Adrenal gland (tissue), 19 donors: ENCODE measurements at places on chromosomes 3 and 15. TPM values are rescaled to one million over a fixed set of nuclear protein-coding genes. Genes with fewer than 3 reads are reported as not detected.

The BLM gene
- polyA plus RNA-seq = 2.2 TPM

The SOX14 gene
- polyA plus RNA-seq = not detected

The ABCC5 gene
- polyA plus RNA-seq = 53.9 TPM

The CLDN1 gene
- polyA plus RNA-seq = 53.4 TPM

The SRGAP3 gene
- 8.8 TPM for polyA plus RNA-seq

The CYP19A1 gene
- polyA plus RNA-seq = 1.4 TPM

GRCh38 chr3:43426388-43426787 is 140.0 kb downstream of the SNRK start:
- DNase-seq = no peak

DNA sequence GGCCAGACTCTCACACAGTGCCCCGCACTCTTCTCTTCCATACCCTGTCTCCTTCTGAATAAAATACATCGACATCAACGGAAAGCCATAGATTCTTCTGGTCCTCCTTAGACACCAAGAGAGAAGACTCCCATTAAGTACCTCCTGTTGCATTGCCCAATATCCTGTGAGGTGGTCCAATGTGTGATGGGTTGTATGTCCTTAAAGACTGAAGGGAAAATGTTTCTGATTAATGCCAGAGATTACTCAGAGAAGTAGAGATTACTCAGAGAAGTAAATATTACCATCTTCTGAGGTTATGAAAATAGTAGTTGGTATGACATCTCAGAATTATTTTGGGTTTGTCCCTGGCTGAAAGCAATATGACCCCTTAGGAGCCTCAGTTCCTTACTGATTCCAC is 60.8 kb upstream of the GALNT15 start:
- DNase-seq = no peak

GRCh38 chr3:132231633-132232032 is 85.6 kb upstream of the ACP3 start:
- no peak for DNase-seq

DNA sequence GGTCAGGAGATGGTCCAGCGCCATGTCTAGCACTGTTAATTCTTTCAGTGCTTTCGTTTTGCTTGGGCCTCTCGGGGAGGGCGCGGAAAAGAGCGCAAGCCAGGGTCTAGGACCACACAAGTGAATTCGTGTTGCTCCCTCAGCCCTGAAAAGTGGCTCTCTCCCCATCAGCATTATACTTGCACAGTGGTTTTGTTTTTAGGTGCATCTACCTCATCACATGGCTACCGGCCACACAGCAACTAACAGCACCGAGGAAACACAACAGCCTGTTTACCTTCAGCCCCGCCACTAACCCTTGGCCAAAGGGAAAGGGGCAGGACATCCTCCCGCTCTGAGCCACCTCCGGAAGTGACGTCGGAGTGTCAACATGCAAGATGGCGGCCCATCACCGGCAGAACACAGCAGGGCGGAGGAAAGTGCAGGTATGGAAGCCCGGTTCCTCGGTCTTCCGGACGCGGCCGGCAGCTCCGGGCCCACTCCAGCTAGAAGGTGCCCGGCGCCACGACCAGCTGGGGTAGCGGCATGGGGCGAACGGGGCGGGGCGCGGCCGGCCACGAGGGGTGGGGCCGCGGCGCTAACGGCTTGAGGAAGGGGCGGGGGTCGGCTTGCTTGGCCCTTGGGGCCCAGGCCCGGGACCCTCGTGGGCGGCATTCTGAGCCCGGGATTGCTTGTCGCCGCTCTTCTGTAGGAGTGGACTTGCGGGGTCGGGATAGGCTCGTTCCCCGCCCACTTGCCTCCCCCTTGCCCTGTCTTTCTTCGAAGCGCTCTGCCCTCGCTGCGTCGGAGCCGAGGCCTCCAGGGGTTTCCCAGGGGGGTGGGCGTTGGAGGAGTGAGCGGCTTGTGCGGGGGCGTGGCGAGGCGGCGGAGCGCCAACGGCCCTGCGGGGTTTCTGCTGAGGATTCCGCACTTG is at the start of the genes SCN11A and WDR48:
SCN11A (minus strand) TSS at position 296 of the 913 bp plus-strand sequence. CDS start 101,582 bp downstream, outside the sequence.
WDR48 (plus strand) TSS at position 368 of the 913 bp plus-strand sequence; CDS start at position 378, 10 bp downstream.
- DNase-seq = peak; percentile 96

DNA sequence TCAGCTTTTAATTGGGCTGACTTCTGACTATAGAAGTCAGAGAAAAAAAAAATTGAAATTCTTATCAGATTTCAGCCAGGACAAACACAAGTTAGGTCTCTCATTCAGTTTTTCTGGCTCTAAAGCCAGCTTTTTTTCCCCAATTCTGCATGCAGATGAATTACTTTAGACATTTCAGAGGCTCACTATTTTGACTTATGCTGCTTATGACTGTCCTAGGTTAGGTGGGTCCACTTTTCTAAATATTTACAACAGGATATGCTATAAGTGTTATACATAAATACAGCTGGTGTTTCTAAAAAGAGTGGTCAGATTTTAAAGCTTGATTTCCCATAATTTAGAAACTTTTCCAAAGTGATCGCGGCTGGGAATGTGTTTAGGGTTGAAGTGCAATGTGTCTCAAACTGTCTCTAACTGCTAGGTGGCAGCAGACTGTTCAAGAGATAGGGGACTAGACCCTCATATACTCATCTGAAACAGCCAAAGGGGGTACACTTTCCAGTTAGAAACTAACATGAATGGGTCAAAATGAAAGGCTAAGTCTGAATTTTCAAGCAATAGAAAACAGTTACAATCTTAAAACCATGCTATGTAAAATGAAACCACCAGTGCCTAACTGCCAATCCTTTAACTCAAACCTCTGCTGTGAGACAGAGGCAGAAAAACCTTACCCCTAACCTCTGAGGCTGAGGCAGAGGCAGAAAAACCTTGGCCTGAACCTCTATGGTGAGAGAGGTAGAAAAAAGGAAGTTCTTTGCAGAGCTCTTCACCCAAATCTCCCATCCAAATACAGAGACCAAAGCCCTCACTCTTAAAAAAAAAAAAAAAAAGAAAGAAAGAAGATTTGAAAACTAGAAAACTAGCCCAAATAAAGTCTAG is 596.0 kb downstream of the NTRK3 start:
- DNase-seq = no peak

DNA sequence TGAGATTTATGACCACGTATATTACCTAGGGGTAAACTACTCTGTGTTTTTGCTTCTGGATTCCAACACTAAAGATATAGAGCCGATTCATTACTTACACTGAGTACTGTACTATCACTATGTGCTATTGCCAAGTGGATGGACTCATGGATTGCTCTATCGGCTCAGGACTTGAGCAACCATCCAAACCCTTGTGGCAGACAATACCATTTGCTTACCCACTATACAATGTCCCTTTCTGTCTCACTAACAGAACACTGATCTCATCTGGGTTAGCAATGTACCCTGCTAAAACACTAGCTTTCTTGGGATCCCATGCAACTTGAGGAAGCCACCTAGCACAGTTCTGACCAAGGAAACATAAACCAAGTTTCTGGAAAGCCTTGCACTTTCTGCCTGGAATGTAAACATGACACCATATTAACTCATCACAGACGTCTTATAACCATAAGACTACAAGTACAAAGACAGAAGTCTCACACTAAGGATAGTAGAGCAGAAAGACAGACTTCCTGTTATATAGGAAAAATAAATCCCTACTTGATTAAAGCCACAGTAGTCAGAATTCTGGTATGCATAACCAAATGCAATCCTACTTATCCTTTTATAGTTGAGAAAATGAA is 38.6 kb downstream of the HACD2 start:
- no peak for DNase-seq

DNA sequence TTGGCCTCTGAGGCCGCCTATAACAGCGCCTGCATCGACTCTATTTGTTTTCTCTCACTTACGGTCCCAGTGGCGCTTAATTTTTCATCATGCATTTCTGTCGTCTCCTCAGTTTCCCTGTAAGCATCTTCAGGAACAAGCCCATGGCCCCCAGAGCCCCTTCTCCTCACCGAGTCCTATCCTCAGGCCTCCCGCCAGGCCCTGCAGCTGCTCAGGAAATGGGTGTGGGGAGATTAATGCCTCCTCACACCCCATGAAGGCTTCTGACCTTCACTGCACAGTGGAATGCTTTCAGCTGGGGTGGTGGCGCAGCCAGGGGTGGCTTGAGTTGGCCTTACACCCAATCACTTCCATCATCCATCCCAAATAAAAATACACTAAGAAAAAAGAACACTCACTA is 260.4 kb downstream of the FAM43A start:
- DNase-seq = no peak

GRCh38 chr15:70089692-70089971 is 8.1 kb downstream of the TLE3 start:
- DNase-seq = no peak

DNA sequence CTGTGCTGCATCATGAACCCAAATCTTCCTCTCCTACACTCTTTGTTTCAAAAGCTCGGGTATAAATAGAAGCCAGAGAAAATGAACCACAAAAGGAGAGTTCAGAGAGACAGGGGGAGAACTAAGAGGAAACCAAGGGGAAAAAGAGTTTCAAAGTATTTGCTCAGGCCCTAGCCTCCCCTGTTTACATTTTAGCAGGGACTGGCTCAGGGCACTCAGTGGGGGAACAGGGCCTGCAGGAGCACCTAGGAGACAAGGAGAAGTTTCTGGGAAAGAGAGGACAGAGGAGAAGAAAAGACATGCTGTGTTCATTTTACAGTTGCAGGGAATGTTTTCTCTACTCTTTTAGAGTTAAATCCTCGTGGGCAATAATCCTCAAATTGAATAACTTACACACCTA is 8.5 kb upstream of the IL17RD start:
- DNase-seq = no peak
